AG04450 (cell line): ENCODE measurements at places on chromosomes 16 and 17. TPM values are rescaled to one million over a fixed set of nuclear protein-coding genes. Genes with fewer than 3 reads are reported as not detected.

TUBB3 gene
- polyA plus RNA-seq, result 129 and 173 TPM in 2 replicates

COX11 gene
- 27.8 and 31.5 TPM in 2 replicates for polyA plus RNA-seq

EFCAB5 gene
- 0.07 and 0.24 TPM in 2 replicates for polyA plus RNA-seq

CA5A gene
- not detected in 2 replicates for polyA plus RNA-seq

IGFBP4 gene
- 1,026 and 1,343 TPM in 2 replicates for polyA plus RNA-seq

TPSG1 gene
- not detected in 2 replicates for polyA plus RNA-seq

AOC3 gene
- polyA plus RNA-seq, result 0.10 and 0.12 TPM in 2 replicates

DNA sequence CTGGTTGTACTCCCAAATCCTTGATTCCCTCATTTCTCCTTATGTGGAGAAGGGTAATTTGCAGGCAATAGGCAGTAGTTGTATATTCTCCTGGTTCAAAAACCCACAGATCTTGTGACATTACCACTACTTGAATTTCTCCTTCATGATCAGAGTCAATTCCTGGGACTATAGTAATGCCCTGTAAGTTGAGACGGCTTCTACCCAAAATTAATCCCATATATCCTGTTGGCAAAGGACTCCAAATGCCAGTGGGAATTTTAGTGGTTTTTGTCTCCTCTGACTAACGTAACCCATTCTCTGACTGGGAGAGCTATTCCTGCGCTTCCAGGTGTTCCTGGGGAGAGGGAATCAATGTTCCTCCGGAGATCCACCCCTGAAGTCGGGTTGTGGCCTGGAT is 11.6 kb upstream of the ZNF689 start:
- DNase-seq, result no peak

DNA sequence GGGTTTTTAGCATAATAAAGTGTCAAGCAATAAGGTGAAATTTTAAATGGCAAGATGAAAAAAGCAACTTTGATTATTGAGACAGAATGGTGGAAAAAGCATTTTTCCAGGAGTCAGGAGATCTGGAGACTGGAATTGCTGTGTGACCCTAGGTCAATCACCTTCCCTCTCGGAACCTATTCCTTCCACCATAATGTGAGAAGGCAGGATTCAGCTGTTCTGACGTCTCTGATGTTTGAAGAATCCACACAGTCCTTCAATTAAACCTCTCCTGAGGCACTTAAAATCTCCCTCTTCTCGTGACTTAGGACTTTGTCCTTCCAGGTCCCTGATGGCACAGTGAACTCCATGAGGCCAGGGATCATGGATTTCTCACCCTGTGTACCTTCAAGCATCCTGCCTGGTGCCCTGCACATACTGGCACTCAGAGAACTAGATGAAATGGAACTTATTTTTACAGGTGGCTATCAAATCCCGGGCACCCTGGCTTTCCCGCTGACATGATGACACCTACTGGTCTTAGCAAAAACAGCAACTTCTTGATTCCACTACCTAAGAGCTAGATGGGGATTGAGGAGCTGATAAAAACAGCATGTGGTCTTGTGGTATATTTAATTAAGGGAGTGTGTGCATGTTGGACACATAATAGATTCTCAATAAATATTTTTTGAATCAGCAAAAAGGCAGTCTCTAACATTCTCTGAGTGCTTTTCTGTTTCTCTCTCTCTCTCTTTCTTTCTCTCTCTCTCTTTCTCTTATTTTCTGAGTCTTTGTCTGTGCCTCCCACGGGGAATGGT is 2.3 kb upstream of the CCDC182 start:
- DNase-seq, result peak; percentile 33

GRCh38 chr16:85395207-85395912 is 217.8 kb upstream of the GSE1 start:
- peak; percentile 96 for DNase-seq

GRCh38 chr17:56300144-56300543 is 146.9 kb downstream of the ANKFN1 start:
- DNase-seq, result no peak

- peak; percentile 69 for DNase-seq
These were observed 804 bp downstream of the TGFB1I1 start for GRCh38 chr16:31472709-31473203.

DNA sequence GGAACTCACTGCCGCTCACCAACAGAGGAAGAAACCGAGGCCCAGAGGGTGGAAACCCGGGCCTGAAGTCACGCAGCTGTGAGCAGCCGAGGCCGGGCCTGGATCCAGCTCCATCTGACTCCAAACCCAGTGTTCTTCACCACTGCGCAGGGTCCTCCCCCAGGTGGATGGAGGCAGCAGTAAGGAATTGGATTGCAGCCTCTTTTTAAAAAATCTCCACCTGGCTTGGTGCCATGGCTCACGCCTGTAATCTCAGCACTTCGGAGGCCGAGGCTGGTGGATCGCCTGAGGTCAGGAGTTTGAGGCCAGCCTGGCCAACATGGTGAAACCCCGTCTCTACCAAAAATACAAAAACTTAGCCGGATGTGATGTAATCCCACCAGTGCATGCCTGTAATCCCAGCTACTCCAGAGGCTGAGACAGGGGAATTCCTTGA is 177.2 kb downstream of the FOXL1 start:
- DNase-seq, result no peak

- DNase-seq, result no peak
These were observed 2.4 kb downstream of the PPY start for GRCh38 chr17:43939886-43940285.
